ENCODE measurements at places on chromosomes 3 and 15.

- DNase-seq = no peak
These were observed 123.9 kb downstream of the TMCC1 start for GRCh38 chr3:129769616-129770015.

- DNase-seq = no peak
These were observed 88.7 kb downstream of the DHX30 start for GRCh38 chr3:47891613-47892005.

DNA sequence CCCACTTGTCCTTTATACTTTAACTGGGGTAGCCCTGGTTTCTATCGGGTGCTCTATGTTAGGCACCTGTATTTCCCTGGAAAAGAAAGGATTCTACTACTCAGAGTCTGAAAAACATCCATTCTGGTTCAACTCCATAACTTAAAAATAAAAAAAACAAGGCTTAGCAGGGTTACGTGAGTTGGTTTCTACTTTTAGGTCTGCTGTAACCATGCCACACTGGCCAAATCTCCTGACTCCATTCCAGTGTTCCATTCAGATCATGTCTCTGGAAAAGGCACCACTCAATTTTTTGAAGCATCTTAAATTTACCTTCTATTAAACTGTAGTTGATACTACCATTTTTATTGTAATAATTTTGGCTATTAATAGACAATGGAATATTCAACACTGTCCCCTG lies 62.1 kb downstream of the CAPN3 start:
- DNase-seq = no peak

DNA sequence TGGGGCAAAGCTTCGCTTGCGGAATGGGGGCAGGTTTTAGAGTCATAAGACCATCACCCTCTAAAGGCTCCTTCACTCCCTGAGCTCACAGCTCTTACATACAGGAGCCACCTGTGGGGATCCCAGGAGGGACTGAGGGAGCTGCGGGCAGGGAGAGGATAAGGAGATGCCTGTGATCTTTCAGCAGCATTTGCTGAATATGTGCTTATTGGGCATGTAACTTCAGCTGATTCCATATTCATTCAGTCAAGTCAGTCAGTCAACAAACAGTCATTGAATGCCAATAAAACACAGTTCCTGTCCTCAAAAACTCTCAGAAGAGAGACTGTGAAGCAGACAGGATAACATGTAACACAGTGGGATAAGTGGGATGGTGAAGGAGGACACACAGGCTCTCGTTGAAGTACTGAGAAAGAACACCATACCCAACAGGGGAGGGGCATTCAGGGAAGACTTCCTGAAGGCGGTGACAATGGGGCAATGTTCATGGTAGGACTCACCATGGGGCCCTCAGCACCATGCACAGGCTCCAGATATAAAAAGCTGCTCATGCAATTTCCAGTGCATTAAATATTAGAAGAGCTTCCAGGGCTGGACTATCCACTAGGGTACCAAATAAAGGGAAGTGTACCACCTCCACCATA lies 240.9 kb downstream of the UACA start:
- no peak for DNase-seq

DNA sequence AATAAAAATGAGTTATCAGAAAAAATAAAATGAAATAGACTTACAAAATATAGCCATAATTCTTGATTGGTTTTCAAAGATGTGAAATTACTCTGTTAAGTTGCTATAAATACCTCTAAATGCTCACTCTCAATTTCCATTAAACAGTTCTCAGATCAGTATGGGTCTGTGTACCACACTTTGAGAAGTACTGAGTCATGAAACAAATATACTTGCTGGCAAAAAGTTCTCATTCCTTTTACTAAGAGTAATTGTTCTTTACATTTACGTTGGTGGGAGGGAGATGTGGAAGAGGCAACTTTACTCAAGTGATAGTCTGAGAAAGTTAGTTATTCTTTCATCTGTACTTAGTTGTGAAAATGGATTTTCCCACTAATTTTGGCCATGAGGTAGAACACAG lies 96.3 kb downstream of the ZNF385D start:
- no peak for DNase-seq

GRCh38 chr15:91369823-91370222 lies 269.8 kb downstream of the SV2B start:
- no peak for DNase-seq

DNA sequence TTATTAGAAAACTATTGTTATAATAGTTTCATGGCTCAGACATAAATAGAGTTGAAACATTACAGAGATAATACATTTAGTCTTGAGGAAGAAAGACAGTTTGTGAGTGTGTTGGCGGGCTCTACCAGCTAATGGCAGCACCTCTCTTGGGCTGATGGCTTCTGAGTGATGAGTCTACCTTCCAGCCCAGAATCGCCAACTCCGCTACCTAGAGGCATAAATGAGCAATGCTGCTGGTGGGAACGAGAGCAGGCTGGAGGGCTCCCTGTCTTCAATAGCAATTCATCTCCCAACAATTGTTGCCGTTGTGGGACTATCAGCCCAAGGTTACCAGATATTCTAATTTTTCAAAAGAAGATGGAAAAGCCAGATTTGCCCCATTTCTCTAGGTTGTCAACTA lies 388.7 kb downstream of the FOXP1 start:
- no peak for DNase-seq

DNA sequence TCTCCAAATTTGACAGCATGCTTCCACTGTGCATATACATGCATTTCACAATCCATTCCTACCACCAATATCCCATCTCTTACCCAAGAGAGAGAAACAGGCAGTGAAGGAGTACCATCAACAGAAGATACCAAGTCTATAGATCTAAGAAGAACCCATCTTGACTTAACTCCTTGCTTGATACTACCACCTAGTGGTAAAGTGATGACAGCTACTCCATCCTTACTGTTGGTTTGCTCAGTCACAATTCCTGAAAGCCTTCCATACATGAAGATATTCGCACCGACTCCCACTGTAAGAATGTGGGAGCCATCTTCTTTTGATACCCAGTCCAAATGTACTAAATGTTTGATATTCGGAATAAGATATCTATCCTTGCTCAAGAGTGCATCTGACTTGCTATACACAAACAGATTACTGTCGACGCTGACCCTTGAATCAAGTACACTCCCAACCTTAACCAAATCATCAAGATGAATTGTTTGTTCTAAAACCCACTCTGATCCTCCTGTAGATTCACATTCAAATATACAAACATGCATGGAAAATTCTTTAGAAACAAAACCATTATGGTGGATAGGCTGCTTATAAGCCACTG lies 123.1 kb downstream of the DMXL2 start:
- DNase-seq = peak; percentile 36

- no peak for DNase-seq
These were observed 47.6 kb downstream of the ARIH1 start for GRCh38 chr15:72521682-72522081.

- no peak for DNase-seq
These were observed 297.2 kb upstream of the CTDSPL start for GRCh38 chr3:37564518-37564917.

- no peak for DNase-seq
These were observed 62.7 kb downstream of the CASR start for GRCh38 chr3:122246199-122246598.

DNA sequence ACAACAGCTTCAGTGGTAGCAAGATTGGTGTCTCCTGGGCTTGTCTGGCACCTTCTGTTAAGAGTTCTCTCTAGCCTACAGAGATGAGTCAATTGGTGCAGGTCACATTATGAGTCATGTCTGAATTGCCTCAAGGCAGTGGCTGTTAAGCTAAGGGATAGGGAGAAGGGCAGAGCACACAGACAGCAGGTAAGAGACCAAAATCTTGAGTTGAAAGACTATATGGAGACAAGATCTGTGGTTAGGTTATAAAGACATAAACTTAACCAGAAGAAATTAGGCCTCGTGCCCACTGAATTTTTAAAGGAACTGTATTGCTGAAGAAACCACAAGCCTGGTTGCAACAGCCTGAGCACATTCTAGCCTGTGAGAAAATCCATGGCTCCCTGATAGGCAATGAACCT lies 19.2 kb upstream of the KPNA1 start:
- peak; percentile 64 for DNase-seq

DNA sequence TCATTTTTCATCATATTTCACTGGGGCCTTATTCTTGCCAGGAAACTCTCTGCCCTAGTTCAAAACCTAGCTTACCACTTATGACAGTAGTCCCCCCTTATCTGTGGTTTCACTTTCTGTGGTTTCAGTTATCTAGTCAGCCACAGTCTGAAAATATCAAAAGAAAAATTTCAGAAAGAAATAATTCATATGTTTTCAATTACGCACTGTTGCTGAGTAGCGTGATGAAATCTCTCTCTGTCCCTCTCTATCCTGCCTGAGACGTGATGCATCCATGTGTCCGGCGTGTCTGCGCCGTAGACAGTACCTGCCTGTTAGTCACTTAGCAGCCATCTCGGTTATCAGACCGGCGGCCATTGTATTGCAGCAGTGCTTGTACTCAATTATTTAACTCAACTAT lies 369.9 kb upstream of the MCTP2 start:
- no peak for DNase-seq

- no peak for DNase-seq
These were observed 761.3 kb upstream of the GRM7 start for GRCh38 chr3:6099458-6100075.

DNA sequence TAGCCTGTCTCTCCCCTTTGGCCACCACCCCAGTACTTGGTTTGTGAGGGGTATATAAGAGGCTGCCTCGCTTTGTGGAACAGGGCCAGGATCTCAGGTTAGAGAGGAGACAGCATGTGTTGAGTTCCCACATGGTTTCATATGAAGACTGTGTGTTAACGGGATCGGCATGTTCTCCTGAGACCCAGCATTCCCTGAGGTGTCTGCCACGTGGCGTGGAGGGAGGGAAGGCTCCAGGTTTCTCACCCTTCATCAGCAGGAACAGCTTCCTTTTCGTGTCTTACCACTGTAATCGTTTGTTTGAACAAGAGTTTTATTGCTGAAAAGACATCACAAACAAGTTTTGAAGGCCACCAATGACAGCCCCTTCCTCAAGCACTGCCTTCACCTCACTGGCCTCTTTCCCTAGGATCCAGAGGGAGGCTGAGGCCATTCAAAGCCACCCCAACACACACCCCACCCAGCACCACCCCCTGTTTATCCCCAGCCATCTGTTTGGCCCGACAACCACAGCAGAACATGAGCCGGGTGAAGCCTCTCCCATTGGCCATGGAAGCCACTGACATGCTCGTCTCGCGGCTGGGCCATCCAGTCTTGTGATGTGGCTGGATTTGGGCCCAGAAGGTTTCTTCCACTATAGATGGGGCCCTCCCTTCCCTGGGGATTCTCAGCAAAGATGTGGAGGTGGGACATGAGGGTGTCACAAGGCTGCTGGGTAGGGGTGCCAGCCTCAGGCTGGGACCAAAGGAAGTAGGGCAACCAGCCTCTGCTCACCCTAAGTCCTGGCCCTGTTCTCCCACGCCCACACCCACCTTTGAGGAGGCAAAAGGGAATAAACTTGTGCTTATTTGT lies 10.0 kb downstream of the BHLHE40 start:
- DNase-seq = no peak

GRCh38 chr15:88069561-88069960 lies 187.0 kb downstream of the NTRK3 start:
- no peak for DNase-seq

DNA sequence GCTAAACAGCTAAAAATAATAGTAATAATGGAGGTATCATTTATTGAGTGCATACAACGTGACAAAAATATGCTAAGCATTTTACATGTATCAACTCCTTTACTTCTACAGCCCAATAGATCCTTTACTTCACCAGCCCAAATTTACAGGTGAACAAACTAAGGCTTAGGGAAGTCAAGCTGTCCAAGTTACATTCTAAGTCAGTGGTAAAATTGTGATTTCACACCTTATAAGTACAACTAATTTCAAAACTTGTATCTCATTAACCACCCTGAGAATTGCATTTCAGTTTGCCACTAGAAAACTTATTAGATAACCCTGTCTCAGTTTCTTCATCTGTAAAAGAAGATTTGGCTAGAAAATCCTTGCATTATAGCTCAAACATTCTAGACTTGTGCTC lies 10.7 kb downstream of the SLC33A1 start:
- no peak for DNase-seq

- no peak for DNase-seq
These were observed 597.7 kb downstream of the OTOL1 start for GRCh38 chr3:162094301-162094700.

DNA sequence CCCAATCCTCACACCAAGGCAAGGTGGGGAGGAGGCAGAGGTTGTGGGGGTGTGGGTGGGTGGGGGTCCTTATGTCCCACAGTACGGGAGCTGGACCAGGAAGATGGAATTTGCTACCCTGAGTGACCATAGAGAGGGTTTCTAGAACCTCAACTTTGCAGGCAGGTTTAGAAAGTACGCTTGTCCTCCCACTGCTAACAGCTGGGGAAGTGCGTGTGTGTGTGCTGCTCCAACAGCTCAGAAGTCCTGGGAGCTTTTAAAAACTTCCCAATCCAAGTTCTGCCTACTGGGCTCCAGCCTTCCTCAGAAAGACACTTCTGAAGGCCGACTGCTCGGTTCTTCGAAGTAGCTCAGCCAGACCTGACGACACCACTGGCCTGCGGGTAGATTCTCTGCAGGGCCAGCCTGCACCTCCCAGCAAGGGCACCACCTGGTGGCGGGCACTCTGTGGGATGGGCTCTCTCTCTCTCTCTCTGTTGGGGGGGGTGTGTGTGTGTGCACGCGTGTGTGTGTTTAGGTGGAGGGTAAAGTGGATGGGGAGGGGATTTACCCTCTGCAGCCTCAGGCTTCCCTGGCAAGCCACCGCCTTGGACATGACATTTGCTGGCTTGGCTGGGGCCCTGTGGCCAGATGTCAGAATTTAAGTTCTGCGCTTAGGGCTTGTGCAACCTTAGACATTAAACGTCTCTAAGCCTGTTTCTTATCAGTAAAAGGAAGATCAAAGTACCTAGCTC lies 15.6 kb downstream of the TMEM158 start:
- peak; percentile 65 for DNase-seq

- no peak for DNase-seq
These were observed 17.1 kb downstream of the MAGEF1 start for GRCh38 chr3:184694716-184695115.

DNA sequence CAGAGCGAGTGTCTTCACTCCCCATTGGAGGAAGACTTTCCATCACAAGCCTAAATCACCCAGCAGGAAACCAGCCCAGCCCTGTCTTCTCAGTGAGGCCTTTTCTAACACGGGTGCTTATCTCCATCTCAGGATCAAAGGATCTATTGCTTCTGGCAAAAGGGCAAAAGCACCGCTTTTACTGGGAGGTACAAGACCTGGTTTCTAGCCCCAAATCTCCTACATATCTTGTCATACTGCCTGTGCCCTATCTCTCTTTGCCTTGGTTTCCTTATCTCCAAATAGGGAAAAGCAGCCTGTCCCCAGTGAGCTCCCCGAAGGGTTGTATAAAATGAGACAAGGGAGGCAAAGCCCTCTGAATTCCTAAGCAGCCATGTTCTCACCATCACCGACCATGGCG lies 5.2 kb downstream of the GLB1 start:
- no peak for DNase-seq

DNA sequence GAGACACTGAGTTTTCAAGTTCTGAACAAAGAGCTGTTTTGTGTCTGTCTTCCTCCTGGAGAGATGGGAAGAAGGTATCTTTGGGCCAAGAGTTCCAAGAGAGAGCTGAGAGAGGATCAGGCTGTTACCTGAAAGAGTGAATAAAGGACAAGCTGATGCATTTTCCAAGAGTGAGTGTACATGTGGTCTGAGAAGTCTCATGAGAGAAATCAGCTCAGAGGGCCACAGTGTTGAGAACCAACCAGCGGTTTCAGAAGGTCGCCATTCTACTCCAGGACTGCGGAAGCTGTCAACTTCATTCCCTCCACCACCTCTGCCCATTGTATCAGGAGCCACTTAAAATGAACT lies 42.7 kb upstream of the PPP2R3A start:
- DNase-seq = no peak

Data from hepatic stellate cell (primary cell).